ENCODE measurements at places on chromosomes 3 and 15.

- no peak for DNase-seq
Observed at GRCh38 chr3:197802779-197803459, 11.9 kb downstream of the LRCH3 start.

- no peak for DNase-seq
Observed at GRCh38 chr3:165874663-165875489, 37.7 kb upstream of the BCHE start.

DNA sequence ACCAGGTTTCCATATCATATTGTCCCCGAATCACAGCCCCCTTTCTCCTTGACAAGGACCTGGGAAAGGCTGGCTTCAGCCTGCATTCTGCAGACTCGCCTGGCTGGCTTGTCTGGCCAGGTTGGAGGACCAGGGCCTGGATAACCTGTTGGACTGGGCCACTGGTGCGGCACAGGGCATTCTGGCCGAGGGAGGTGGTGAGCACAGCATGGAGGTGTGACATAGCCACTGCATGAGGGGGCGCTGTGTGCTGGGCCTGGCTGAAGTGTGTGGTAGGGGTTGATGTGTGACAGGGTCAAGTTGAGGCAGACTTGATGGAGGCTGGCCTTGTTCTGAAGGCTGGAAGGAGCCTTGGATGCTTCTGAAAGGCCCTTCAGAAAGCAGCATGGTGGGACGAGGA is 2.9 kb downstream of the ESYT3 start:
- DNase-seq: no peak

DNA sequence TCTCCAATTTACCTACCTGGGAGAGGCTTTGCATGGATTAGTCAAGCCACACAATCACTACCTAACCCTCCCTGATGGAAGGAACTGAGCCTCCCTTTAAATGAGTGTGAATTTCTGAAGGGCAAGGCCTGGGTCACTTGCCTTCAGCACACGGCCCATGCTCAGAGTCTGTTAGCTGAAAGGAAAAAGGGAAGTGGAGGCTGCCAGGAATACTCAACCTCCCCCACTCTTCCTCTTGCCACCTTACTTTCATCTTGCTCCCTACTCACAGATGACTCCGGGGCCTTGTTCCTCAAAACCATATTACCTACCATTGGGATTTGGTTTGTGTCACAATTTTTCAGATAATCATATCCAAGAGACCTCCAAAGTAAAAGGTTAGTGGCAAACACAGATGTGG is 220.0 kb downstream of the ABHD5 start:
- no peak for DNase-seq

- no peak for DNase-seq
Observed at GRCh38 chr3:122298239-122298638, 26.8 kb upstream of the CSTA start.

DNA sequence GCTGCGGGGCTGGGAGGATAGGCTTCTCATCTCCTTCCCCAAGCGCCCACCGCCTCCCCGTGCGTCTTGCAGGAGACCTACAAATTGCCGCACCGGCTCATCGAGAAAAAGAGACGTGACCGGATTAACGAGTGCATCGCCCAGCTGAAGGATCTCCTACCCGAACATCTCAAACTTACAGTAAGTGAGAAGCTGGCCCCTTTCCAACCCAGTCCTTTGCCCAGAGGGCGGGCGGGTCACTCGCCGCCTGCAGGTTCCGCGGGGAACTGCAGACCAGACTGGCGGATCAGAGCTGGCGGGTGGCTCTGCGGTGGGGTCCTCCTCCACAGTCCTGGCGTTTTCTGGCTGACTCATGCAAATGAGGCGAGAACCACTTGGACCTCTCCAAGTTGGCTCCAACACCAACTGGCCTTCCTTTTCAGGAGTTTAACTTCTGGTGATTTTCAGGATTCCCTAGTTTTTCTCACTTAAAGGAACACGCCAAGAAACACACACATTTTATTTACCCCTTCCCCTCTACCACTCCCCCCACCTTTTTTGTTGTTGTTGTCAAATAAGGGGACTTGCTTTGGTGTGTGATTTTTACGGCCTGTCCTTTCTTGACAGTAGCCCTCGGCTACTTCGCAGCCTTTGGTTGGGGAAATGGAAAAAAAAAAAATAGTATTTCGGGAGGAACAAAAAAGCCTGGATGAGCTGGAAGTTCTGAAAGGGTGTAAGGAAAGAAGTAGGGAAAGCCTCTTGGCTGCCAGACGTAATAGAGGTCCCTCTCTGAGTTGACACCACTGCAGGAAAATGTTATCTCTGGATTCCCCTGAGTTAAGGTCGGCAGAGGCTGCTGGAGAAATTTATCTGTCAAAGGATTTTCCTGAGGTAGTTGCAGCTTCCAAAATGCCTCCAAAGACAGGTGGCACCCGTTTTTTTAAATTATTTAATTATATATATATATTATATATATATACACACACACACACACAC is 1.3 kb downstream of the BHLHE40 start:
- peak; percentile 94 for DNase-seq

DNA sequence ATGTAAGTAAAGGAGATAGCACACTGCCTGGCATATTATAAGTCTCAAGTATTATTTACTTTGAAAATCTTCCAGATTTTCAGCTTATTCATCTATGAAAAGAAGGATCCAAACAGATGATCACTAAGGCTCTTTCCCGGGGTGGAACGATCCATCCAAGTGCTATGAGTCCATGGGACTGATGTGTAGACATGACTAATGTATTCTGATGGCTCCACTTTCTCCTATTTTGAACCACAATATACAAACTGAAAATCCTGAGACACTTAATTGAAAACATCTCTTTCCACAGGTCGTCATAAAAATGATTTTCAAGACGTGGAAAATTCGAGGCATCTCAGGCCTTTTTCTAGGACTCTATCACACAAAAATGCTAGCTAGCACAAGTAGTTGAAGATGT is 33.4 kb upstream of the CHRM5 start:
- DNase-seq: no peak

DNA sequence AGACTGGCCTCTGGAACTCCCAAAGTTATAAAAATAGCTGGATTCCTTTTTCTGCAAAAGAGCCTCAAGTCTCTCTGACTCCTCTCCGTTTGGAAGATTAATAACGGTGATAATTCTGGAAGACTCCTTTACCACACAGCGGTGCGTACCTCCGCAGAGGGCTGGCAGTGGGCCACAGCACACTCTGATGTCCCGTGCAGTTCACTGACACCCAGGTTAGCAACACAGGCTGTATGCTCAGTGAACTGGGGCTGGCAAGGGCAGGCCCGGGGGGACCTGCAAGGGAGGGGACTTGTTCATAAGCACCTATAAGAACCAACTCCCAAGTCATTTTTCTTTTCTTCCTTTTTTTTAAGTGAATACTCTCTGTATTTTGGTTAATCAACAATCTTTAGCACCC is 120.3 kb upstream of the TJP1 start:
- no peak for DNase-seq

DNA sequence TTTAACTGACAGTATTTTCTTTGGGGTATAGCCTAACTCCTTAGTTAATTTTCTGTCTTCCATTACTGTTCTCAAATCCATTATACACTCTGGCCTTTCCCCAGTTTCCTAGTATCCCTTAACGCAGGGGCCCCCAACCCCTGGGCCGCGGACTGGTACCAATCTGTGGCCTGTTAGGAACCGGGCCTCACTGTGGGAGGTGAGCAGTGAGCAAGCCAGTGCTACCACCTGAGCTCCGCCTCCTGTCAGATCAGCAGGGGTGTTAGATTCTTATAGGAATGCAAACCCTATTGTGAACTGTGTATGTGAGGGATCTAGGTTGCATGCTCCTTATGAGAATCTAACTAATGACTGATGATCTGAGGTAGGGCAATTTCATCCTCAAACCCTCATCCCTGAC is 75.1 kb downstream of the DOCK3 start:
- no peak for DNase-seq

- DNase-seq: no peak
Observed at GRCh38 chr15:57031082-57031481, 112.6 kb downstream of the TCF12 start.

GRCh38 chr3:108180194-108180593 is 42.0 kb downstream of the IFT57 start:
- DNase-seq: no peak

- DNase-seq: no peak
Observed at GRCh38 chr3:188926111-188926510, 245.7 kb upstream of the TPRG1 start.

DNA sequence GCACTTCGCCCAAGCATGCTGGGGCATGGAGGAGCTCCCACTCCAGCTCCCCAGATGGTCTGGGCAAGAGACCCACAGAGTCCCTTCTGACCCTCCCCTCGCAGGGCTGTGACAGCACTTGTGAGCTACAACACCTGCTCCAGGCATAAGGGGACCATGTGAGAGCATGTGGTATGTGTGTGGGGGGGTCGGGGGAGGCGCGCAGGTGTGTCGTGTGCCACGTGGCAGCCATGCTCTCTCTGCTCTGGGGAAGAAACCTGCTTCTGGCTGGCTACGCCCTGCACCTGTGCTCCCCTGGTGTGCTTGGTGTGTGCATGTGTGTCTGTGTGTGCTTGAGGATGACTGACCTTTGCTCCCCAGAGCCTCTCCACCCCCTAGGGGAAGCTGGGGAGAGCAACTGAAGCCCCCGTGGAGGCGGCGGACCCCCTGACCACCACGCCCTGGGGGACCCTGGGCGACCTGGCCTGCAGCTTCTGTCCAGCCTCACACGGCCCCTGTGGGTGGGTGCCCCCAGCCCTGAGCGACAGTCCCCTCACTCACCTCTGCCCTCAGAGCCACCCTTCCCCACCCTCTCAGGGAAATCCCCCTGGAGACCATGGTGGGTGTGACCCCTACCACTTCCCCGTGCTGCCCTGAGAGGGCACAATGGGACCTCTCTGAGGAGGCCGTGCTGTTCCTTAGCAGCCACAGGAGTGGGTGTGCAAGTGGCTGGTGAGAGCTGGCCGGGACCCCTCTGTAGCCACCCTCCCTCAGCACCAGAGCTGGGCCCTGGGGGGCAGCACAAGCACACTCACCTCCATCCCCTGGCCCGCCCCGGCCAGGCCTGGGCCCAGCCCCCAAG is 16.6 kb upstream of the SEC13 start:
- DNase-seq: no peak

DNA sequence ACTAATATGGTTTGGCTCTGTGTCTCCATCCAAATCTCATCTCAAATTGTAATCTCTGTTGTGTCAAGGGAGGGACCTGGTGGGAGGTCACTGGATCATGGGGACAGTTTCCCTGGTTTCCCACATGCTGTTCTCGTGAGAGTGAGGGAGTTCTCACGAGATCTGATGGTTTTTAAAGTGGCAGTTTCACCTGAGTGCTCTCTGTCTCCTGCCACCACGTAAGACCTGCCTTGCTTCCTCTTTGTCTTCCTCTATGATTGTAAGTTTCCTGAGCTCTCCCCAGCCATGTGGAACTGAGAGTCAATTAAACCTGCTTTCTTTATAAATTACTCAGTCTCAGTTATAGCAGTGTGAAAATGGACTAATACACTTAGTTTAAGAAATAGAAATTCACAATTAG is 228.9 kb downstream of the CD47 start:
- no peak for DNase-seq

DNA sequence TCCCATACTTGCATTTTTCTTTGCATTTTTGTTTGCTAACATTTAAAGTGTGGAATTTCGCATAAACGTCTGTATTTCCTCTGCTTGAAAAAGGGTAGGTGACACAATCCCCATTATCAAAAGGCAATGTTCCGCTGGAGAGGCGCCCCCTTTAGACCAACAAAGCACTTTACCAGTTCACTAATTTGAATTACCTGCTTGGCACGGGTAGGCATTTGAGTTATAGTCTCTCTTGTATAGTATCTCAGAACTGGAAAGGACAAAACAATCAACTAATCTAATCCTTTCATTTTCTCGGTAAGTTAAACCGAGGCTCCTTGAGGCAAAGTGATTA is 775 bp upstream of the CCDC39 start:
- peak; percentile 4 for DNase-seq

All from CD4-positive, alpha-beta T cell treated with Interleukin-15 for 4 hours (primary cell).